ENCODE measurements at places on chromosomes 2 and 18.

GRCh38 chr18:10131460-10132395, 217.9 kb downstream of the VAPA start:
- DNase-seq, result no peak

- peak; percentile 46 for DNase-seq
Observed at GRCh38 chr2:73984203-73984921, at the start of gene TET3. TET3 (plus strand) TSS chr2:73984910; CDS start chr2:73986404, 1,494 bp downstream.

DNA sequence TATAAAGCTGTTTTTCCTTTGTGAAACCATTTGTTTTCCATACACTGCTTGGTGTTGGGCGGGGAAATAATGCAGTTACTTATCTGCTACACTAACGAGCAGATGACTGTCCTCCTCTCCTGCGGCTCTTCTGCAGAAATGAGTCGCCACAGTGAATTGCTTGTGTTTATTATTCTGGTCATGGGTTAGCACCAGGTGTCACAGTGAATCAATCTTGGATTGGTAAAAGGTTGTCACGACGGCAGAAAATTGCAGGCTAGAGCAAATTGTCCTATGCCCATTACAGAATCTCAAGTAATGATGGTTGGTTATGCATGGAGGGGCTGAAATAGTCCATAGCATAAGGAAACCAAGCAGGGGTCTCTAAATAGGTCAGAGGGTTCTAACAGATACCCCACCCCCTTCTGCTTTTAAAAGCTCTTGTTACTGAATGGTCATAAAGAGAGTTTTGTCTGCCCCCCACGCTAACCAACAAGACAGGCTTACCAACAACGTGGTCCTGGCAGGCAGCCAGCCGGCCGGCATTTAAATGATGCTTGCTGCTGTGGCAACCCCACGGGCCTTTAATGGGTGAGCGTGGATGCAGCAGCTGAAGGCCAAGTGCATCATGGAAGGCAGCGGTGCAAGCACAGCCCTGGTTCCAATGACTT, 29.5 kb downstream of the RAB31 start:
- no peak for DNase-seq

GRCh38 chr2:189421644-189422043, 19.6 kb upstream of the WDR75 start:
- no peak for DNase-seq

DNA sequence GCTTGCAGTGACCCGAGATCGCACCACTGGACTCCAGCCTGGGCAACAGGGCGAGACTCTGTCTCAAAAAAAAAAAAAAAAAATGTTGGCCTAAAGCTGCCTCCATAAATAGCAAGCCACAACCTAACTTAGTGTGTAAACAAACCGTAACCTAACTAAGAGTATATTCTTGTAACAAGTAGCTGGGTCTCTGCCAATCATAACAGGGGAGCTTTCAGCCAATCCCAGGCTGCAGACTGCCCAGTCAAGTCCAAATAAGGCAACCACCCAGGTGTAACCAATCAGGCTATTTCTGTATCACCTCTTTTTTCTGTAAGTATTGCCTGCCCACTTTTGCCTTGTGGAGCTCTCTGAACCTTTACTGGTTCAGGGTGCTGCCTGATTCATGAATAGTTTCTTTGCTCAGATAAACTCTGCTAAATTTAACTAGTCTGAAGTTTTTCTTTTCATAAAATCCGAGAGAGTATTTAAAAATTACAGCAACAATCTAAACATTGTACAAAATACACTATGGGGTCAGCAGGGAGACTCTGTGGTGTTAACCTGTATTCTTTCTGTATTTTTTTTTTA, 4.5 kb downstream of the PSTPIP2 start:
- DNase-seq, result no peak

DNA sequence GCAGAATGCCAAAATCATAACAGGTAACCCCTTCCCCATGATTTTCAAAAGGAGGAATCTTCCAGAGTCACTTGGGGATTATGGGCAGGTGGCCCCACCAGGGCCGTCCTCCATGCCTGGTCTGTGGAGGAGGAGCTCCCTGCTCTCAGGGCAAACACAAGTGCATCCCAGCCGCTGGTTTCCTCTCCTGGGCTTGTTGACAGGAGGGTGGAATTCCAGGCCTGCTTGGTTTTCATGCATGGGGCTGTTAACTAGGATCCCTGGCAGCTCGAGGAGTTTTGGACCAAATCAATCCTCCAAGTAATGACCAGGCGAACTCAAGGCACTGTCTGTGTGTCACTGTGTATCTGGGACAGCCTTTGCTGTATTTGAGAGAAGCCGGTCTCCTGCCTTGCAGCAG, 45.3 kb downstream of the FOSL2 start:
- no peak for DNase-seq

DNA sequence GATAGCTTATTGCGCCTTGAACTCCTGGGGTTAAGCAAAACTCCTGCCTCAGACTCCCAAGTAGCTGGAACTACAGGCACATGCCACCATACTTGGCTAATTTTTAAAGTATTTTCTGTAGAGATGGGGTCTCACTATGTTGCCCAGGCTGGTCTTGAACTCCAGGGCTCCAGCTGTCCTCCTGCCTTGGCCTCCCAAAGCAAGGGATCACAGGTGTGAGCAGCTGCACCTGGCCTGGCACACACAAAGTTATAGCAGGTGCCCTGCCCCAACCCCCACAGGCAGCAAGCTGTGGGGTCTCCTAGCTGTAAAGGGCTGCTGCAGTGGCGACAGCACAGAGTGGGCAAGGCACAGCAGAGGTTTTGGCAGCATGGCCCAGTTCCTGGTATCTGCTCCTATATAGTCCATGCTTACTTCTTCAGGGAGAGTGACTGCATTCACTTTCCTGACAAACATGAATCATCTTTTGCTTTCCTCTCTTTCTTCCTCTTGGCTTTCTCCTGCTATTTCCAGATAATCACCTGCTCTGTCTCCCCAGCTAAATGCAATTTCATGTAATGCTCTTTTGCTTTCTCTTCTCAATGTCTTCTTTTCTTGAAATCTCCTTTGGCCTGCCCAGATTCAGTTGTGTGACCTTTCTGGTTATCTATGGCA, 27.3 kb upstream of the METAP1D start:
- no peak for DNase-seq

- no peak for DNase-seq
Observed at GRCh38 chr2:160870729-160871465, 289.3 kb upstream of the TANK start.

DNA sequence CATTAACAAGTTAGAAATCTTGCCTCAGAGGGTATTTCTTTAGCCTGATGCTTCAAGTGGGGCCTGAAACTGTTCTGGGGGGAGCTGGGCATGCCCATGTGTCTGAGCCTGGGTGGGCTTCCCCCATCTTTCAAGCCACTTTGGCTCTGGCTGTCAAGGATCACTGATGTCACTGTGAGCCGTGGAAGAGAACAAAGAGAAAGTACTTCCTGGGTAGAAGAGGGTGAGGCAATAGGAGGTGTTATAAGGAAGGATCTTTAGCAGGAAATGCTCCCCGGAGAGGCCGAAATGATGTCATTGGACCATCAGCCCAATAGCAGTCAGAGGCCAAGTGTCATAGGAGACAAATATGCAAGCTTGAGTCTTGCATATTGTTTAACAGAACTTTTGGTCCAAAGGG, 228.4 kb upstream of the MEX3C start:
- DNase-seq, result no peak

DNA sequence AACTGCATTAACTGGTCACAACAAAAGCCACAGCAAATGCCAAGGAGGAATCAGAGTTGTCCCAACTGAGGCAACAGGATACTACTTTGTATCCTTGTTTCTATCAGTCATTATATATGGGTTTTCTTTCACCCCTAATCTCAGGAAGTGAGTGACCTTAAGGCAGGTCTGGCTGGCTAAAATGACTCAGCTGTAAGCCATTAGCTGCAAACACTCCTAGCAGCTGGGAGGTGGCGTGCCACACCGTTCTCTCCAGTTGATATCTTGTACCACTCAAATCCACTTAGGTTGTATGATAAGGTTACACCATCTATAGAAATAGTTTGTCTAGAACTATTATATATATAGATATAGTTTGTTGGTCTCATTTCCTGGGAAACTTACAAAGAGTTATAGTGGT, 171.1 kb upstream of the MC4R start:
- no peak for DNase-seq

DNA sequence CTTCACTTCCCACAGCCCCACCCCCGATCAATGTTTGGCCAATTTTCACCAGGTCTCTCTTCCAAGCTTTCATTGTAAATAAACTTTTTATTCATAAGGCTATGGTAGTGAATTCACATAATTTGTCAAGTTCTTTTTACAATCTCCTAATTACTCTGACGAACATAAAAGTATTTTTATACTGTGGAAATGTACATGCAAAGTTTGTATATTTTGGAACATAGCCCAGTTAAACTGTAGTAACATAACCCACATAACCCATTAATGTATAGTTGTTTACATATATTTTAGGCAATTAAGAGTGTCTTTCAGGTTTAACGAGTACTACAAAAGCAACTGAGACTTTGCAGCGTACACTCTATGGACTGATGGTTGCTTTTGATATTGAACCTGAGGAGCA, 228.3 kb upstream of the ERBB4 start:
- no peak for DNase-seq

- DNase-seq, result no peak
Observed at GRCh38 chr18:3667255-3668137, 217.5 kb downstream of the TGIF1 start.

GRCh38 chr2:124437811-124438210, 412.7 kb downstream of the CNTNAP5 start:
- no peak for DNase-seq

DNA sequence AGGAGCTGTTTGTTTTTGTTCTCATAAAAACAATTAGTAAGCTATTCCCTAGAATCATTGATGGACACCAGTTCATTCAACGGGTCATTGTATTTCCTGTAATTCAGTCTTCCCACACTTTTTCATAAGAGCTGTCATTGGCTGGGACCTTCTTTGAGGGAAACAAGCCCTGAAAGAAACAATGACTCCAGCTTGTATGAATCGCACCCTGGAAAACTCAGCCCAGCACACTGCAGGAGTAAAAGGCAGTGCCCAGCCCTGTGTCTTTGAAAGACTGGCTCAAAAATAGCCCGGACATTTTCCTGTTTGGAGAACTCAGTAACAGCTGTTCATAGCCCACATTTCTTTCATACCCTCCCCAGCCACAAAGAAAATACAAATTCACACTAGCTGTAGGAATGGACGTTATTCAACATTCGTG, 81.5 kb downstream of the NCKAP5 start:
- DNase-seq, result no peak

GRCh38 chr2:70886541-70886987, 49.1 kb upstream of the ATP6V1B1 start:
- no peak for DNase-seq

GRCh38 chr2:11891671-11892440, 145.4 kb downstream of the LPIN1 start:
- DNase-seq, result no peak

DNA sequence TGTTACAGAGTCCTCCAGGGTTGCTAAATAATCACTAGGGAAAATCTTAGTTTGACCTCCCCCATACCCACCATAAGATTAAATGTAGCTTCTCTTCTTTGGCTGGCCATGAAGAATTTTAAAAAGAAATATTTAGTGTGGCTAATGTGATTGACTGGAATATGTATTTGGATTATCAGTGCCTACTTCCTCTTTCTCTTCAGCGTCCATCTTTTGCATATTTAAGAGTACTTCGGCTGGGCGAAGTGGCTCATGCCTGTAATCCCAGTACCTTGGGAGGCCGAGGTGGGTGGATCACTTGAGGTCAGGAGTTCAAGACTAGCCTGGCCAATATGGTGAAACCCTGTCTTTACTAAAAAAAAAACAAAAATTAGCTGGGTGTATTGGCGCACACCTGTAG, 28.8 kb downstream of the ADAM23 start:
- no peak for DNase-seq

GRCh38 chr2:108297436-108298141, 8.9 kb downstream of the SULT1C2 start:
- DNase-seq, result no peak

GRCh38 chr2:119549241-119549640, 5.0 kb downstream of the CFAP221 start:
- no peak for DNase-seq

GRCh38 chr2:11140492-11140891, 14.8 kb upstream of the SLC66A3 start:
- DNase-seq, result no peak

GRCh38 chr2:113015655-113016054, 10.4 kb downstream of the IL36A start:
- DNase-seq, result no peak

GRCh38 chr2:10826026-10826425, 13.4 kb upstream of the PDIA6 start:
- DNase-seq, result no peak

GRCh38 chr2:84038866-84039265, 420.2 kb downstream of the SUCLG1 start:
- DNase-seq, result no peak

GRCh38 chr18:13801260-13801601, 22.7 kb upstream of the MC5R start:
- DNase-seq, result no peak

DNA sequence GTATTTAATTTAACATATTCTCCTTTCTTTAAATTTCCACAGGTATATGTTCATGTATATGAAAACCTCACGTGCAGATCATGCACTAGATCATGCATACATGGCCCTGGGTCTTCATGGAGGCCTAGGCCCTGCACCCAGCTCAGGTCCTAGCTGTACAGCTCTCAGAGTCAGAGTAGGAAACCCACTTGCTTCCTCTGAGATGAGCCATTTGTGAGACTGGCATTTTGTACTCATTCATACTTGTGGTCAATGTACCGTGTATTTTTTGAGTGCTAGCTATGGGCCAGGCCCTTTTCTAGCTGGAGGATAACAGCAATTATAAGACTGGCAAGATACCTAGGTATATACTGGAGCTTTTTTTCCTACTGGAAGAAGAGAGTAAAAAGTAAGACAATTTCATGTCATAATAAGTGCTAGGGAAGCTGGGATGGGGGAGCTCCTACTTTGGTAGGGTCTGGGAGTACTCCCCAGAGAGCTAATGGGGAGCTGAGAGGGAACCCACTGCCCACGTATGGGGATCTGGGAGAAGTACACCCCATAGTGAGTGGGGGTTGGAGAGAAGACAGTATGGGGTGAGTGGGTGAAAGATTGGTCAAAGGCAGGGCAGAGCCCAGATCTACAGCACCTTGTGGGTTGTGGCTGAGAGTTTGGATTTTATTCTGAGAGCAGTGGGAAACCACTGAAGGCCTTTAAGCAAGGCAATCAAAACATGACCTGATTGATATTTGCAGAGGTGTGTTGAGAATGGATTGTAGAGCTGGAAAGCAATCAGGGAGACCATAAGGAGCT, 72.0 kb downstream of the POLE4 start:
- no peak for DNase-seq

GRCh38 chr2:234399451-234400246, 97.2 kb downstream of the ARL4C start:
- DNase-seq, result no peak

Data from stimulated activated CD4-positive, alpha-beta T cell treated with anti-CD3 and anti-CD28 coated beads, Interleukin-1b, Interleukin-23, amount 100 ng/mL, for 1 hour (primary cell).